ENCODE measurements at places on chromosomes 7 and 10. TPM values are rescaled to one million over a fixed set of nuclear protein-coding genes. Genes with fewer than 3 reads are reported as not detected.

Gene ITIH5
- total RNA-seq: 20.4 TPM

Gene KCND2
- total RNA-seq: 3.7 TPM

Gene PTPN12
- 106 TPM for total RNA-seq

Gene ADRB1
- total RNA-seq: not detected

Gene ZNF716
- not detected for total RNA-seq

GRCh38 chr7:91054374-91054773 is 209.9 kb upstream of the FZD1 start:
- DNase-seq: no peak

- DNase-seq: no peak
Measured at GRCh38 chr10:74841265-74841973, 15.0 kb downstream of the KAT6B start.

DNA sequence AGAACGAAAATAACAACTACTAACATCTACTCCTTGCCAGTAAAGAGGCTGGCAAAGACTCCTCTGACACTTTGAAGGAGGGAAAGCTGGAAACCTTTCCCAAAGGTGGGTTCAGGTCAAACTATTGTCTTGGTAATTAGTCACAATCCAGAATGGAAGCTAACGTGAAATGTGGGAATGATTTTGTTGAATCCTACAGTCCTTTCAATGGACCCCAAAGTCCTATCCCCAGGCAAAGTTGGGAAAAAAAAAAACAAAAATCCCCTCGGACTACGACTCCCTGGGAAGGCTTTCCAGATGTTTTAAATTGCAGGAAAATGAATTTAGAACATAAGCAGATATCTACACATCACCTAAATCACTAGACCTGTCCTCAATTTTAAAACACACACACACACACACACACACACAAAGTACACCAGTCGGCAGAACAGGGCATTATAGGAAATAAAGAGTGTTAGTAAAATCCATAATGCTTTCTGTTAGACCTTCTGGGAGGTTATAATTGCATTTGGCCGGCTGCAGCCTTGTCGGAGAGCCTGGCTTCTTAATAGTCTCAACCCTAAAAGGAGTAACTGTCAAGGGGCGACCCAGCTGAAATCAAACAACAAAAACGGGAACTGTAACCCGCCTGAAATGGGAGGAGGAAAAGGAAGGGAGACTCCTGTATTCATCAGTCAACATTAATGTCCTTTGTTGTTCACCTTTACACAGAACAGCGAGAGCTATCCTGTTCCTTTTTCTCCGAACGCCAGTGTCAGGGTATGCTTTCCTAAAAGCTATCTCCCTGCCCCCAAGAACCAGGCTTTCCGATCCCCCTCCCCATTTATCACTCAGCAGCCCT is 1.5 kb downstream of the DOCK4 start:
- no peak for DNase-seq

DNA sequence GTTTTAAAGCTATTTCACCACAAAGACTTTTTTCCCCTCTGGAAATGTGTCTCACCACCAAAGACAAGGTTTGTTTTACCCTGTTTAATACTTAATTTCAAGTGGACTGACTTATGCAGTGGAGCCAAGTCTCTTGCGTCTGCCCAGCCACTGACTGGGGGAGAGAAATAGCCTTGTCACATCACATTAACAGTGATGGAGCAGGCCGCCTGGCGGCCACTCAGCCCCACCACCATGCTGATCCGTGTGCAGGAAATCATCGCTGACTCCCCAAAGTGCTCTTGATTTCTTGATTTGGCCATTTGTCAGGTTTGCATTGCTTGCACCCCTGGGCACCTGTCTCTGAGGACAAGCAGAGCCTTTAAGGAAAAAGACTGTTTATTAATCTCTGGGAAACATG is 334.1 kb downstream of the GLRX3 start:
- peak; percentile 52 for DNase-seq

GRCh38 chr10:88243836-88244730 is 339.0 kb downstream of the RNLS start:
- no peak for DNase-seq

GRCh38 chr10:59631882-59632807 is 77.5 kb downstream of the SLC16A9 start:
- no peak for DNase-seq

DNA sequence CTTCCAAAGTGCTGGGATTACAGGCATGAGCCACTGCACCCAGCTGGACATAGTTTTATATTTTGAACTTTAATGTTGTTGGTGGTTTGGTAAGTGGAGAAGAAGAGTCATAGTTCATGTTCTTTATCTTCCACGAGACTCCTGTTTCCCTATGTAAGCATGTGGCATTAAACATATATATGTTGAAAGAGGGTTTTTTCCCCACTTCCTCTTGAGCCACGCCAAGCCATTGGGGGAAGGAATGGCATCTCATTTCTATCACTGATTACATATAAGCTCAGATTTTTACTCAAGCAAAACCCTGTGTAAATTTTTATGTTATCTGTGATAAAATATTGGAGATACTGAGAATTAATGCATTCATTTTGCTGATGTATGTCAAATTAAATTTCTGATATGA is 300.4 kb downstream of the PHF14 start:
- DNase-seq: no peak

DNA sequence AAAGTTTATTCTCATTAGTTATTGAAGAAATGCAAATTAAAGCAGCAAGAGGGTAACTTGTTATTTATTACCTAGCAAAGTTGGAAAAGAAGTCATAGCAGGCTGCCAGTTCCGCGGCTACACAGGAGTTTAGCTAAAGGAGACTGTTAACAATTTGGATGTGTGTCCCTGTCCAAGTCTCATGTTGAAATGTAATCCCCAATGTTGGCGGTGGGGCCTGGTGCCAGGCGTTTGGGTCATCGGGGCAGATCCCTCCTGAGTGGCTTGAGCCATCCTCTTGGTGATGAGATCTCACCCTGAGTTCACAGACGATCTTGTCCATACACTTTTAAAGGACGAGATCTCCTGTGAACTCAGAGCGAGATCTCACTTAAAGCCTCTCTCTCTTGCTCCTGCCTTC is 608.3 kb downstream of the SH2D4B start:
- no peak for DNase-seq

- no peak for DNase-seq
Measured at GRCh38 chr7:10083766-10084165, 889.9 kb upstream of the PHF14 start.

- DNase-seq: no peak
Measured at GRCh38 chr7:73668886-73669230, 1.2 kb downstream of the VPS37D start.

DNA sequence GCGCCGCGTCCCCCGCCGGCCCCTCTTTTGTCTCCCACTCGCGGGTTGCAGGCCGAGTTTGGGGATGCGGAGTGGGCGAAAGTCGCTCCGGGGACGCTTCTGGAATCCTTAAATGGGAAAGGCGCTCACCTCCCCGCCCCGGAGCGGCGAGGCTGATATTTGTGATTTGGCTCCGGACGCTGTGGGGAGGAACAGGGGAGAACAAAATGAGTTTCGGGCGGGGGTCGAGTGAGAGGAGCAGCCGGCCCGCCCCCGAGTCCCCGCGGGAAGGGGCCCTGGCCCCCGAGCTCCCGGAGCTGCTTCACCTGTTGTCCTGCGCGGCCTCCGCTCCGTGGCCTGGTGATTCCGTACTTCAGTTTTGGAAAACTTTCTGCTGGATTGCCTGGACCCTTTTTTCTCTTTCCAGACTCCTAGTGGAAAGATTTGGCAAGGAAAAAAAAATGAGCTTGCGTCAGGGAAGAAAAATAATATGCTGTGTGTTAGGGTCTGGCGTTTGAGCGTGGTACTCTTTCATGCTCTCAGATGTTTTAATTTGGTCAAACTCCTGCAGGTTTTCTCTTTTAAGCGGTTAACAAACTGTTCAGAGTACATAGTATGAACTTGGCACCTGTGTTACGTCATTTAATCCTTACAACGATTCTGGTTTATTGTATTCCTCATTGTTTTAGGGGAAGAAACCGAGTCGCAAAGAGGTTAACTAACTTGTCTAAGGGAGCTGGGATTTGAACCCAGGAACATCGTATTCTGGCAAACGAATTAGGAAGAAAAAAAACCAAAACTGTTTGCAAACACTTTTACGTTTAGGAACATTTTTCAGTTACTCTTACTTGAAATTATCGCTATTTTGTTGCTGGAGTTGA is 924 bp downstream of the BMPR1A start:
- DNase-seq: no peak

- no peak for DNase-seq
Measured at GRCh38 chr7:64102656-64103400, 57.6 kb downstream of the ZNF727 start.

- no peak for DNase-seq
Measured at GRCh38 chr7:124071843-124072242, 39.0 kb upstream of the TMEM229A start.

DNA sequence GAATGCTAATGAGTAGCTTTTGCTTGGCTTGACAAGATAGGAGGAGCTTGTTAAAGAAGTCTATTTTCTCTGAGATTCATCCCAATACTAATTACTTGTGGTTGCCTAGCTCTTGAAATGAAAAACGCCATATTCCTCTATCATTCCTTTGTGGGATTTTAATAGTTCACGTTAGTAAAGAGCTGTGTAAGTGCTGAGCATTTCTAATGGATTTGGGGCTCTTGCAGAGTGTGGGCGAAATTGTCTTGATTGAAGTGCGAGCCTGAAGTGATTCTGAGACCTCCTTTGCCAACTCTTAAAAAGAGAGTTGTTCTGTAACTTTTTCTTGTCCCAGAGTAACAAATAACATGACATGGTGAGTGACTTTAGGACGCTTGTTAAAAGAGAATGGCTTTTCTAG is 45.2 kb downstream of the EXOC4 start:
- no peak for DNase-seq

DNA sequence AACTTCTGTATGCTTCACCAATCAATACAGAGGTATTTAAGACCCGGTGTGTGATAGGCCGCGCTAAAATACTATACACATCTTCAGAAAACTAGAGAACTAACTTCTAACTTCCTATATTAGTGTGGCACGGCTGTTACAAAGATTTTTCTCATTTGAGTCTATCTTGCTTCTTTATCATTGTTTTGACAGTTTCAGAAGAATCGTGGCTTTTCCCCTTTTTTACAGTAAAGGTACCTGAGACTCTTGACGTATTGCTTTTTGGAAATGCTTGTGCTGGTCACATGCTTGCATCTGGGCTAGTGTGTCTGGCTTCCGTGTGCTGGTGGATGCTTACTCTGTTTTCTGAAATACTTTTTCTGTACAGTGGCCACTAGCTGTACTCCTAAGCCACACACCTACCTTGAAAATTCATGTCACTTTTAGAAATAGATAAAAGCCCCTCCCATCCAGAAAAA is 12.7 kb downstream of the IKZF1 start:
- DNase-seq: no peak

GRCh38 chr7:2445047-2445446 is 31.2 kb downstream of the GRIFIN start:
- no peak for DNase-seq

- no peak for DNase-seq
Measured at GRCh38 chr10:132400547-132401151, 3.6 kb downstream of the PWWP2B start.

GRCh38 chr7:141366091-141366621 is 185.1 kb upstream of the AGK start:
- no peak for DNase-seq

DNA sequence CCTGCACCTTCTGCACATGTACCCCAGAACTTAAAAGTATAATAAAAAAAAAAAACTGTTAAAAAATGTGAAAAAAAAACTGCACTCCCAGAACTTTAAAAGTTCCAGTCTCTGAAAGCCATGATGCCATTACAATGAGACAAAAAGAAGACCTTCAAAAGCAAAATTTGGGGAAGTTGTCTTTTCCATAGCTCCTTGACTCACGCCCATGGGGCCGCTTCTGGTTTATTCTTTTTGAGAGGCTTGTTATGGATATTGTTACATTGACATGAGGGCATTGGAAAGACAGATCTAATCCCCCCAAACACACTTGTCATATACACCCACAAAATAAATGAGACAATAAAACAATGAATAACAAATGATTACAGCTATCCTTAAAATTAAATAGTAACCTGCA is 798 bp downstream of the BLNK start:
- no peak for DNase-seq

GRCh38 chr7:3762146-3762831 is 461.2 kb downstream of the SDK1 start:
- no peak for DNase-seq

GRCh38 chr10:75209086-75209920 is 1.3 kb upstream of the VDAC2 start:
- no peak for DNase-seq

DNA sequence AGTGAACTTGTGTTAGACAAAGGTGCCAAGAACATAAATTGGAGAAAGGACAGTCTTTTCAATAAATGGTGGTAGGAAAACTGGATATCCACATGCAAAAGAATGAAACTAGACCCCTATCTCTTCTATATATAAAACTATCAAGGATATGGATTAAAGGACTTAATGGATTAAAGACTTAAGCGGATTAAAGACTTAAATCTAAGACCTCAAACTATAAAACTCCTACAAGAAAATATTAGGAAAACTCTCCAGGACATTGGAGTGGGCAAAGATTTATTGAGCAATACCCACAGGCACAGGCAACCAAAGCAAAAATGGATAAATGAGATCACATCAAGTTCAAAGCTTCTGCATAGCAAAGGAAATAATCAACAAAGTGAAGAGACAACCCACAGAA is 242.9 kb upstream of the MEOX2 start:
- DNase-seq: no peak

Measured in vagina (tissue), 2 donors.